ENCODE measurements at places on chromosomes 5 and 9.
A peak's percentile ranks its signal among the peaks of the same experiment; 100 is the strongest.

DNA sequence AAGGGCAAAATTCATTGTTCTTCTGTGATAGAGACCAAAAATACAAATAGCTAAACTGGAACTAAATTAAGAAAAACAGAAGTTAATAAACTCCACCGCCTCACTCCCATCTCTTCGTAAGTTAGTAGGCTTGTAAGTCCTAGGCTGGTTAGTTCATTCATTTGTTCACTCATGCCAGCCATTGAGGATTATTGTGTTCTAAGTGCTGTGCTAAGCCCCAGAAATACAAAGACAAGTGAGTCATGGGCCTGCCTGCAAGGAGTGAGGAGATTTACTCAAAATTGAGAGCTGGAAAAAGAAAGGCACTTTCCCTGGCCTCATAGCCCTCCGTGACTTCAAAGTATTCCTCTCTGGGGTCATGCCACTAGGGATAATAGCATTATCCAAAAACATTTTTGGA lies 8.5 kb downstream of the DOCK8 start:
- DNase-seq = peak; percentile 56

DNA sequence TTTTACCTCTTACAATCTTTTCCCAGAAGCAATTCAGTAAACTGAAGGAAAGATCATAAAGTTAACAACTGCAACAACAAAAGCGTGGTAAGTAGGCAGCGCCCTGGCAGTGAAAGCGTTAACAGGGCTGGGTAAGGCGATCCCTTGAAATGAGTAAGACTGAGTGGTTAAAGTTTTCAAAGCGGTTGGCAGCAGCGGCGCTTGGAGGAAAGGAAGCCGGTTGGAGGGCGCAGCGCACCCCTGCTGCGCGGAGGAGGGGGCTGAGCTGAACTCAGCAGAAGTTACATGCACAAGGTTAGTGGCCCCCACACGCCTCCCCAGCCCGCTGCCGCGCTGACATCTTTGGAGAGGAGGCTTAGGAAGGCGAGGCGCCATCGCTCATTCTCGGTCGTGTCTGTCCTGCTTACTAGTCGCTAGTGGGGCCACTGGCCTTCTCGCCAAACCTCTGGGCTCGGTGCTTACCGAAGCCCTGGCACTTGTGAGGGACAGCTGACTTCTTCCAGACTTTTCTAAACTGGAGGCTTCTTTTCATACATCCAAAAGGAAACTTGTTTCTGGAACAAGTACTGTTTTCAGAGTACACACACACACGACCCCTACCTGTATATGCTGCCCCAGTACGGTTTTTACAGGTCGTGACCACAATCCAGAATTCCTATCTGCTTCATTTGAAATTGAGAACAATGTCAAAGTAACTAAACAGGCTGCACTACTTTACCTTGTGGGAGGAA lies at the start of gene SH3RF2:
Gene SH3RF2, plus strand, starts transcription at position 178 of the 731 bp plus-strand sequence. CDS start 1,351 bp downstream, outside the sequence.
- no peak for DNase-seq

- no peak for DNase-seq
These were observed 1.1 kb upstream of the SPRY4 start for GRCh38 chr5:142325725-142326479.

GRCh38 chr5:90557871-90558270 lies 726 bp upstream of the ADGRV1 start:
- no peak for DNase-seq

DNA sequence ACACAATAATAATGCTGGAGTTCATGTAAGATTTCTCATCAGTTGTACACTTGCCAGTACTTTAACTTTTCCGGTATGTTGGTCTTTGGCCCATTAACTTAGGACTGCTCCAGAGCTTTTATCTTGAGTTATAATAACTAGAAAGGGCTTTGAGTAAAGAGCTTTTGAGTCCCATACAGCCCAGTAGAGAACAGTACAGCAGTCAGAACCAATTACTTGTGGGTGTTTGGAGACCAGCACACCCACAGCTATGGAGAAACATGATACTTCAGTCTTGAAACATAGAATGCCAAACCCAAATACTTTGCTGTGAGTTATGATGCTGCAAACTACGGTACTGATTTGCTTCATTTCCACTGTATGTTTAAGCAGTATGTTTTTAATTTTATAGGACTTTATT lies 374.3 kb downstream of the CCDC171 start:
- no peak for DNase-seq

DNA sequence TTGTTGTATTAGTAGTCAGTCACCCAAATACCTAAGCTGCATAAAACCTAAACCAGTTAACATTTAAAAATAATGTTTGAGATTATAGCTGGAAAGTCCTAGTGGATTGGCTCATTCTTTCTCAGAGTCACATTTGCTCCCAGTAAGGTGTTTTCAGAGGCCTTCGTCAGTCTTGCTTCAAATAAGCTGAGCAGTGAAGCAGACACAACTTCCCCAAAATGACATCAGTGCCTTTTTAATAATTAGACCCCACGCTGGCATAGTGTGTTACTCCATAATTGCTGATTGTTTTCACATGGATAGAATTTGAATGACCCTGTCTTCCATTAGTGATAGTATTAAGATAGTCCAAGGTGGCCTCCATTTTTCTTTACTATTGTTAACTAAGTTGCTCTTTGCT lies 245.8 kb downstream of the PJA2 start:
- peak; percentile 4 for DNase-seq

GRCh38 chr5:1523480-1523792 lies 324 bp downstream of the LPCAT1 start:
- no peak for DNase-seq

DNA sequence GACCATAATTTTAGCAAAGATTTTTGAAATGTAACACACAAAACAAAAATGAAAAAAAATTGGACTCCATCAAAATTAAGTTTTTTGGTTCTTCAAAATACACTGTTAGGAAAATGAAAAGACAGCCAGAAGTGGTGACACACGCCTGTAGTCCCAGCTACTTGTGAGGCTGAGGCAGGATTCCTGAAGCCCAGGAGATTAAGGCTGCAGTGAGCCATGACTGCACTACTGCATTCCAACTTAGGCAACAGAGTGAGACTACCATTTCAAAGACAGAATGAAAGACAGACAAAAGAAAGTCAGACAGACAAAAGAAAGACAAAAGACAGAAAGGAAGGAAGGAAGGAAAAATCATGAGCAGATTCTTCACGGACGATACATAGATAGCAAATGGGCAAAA lies 7.5 kb downstream of the DIAPH1 start:
- DNase-seq = no peak

DNA sequence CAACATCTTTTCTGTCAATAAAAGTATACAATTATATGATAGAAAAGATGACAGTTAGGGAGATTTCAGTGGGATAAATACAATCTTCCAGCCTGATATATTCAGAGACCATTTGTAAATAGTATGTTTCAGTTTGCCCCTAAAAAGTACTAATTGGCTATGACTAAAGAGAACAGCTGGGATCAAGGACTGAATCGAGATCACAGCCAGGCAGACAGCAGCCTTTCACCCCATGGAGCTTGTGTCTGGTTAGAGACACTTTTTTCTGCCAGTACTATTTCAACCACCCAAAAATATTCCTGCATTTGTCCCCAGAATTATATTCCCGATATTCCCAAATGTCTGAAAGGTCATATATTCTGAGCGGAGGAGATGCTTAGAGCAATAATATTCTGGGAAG lies 577.3 kb upstream of the TLE4 start:
- DNase-seq = no peak

DNA sequence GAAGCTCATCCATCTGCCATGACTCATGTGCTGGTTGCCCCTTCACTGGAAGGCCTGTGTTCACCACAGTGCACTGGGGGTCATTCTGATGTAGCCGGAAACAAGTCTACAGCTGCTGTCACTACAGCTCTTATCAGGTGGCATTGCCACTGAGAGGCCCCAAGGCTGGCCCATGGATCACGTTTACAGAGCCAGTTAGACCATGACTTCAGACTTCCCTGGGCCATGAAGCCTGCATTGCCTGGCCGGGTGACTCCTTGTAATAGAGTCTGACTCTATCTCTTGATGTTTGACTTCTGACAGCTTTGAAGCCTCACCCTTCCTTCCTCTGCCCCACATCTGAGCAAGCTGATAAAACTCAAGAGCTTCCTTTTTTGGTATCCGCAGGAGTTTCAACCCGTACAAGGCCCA lies 473.5 kb upstream of the DAP start:
- peak; percentile 37 for DNase-seq

DNA sequence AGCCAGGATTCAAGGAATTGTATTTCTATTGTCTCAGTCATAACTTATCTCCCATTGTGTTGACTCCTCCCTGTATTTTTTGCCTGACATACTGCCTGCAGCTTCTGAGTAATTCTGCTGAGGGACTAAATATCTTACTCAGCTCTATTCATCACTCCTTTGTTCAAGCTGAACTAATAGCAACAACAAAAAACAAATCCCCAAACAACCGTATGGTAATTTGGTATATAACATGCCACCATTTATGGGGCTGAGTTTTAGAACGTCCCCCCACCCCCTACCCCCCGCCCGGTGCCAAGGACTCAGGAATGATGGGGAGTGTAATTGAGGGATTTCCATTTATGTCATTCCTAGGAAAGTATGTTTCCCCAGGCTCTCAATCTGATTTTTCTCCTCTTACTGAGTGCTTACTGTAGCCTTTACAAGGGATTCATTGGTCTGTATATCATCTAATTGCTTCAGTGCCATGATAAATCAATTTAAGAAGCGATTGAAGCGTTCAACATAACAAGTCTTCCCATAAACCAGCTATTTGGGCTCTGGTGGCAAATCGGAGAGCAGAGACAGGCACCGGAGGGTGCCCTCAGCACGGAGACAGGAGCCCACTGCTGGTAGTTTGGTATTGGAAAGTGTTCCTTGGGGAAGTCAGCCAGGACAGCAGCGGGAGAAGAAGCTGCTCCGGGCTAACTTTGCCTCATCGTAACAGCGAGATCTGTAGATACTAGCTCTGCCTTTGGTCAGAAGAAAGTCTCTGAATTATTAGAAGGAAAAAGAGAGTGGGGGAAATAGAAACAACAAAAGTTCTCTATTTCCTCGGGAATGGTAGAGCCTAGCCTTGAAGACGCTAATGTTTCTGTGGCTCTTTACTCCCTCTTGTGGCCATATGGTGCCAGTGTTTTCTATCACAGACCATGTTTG lies 40.7 kb upstream of the HSD17B4 start:
- DNase-seq = peak; percentile 85

DNA sequence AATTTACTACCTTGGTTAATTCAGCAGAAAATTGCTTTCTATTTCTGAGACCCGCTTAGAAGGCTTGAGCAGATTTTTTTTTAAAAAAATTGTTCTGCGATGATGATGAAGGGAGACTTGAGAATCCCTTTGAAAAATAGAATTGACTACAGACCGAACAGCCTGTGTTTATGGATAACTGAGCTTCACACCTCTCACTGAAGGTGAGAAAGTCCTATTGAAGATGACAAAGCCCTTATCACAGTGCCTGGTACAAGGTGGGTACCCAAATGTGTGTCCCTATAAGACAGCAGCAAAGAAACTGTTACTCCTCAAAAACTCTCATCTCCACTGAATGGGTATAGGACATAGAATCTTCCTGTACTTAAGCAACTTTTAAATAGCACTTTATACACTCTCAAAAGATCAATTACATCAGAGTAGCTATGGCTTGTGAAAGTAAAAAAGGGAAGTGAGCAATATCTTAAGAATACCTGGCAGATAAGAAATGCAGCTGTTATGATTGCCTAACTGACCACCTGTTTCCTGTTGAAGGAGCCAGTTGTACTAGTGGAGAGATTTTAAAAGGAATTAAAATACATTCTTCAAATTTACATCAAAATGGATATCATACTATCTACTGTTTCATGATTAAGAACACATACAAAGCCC lies 419.7 kb downstream of the CHSY3 start:
- no peak for DNase-seq

DNA sequence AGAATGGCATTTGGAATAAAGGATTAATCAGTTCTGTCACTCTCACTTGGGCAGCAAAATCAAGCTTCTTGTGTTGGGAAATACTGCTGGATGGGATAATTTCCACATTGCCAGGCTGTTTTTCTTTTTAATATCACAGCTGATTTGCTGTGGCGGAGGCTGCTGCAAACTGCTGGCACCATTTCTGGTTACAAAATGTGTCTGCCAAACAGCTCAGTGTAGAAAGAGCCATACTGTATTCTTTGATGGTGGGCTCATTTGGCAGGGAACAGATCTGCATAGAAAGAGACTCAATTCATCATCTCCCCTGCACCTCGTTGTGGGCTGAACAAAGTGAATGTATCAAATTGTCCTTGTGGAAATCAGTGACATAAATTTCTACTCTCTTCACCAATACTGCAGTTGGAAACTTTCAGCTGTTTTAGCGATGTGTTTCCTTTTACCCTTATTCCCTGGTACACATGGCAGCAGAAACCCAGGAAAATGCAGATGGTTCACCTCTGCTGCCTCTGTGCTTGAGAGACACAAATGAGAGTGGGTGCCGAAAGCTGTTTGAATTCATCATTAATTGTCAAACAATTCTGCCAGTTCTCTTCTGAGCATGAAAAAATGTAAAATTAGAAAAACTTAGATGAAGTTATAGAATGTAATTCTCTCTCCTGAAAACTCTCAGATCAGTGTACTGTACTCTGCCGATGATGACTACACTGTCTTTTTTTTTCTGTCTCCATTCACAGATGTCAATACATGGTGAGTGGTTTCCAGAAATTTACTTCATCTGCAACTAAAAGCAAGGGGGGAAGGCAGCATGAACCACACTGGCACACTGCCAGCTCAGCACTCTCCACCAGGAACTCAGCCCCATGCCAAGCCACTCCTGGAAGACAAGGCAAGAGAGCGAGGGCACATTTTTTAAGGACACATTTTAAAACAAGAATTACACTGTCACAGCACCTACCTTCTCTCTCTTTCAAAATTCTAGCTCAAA lies 75.0 kb downstream of the HMHB1 start:
- DNase-seq = no peak

DNA sequence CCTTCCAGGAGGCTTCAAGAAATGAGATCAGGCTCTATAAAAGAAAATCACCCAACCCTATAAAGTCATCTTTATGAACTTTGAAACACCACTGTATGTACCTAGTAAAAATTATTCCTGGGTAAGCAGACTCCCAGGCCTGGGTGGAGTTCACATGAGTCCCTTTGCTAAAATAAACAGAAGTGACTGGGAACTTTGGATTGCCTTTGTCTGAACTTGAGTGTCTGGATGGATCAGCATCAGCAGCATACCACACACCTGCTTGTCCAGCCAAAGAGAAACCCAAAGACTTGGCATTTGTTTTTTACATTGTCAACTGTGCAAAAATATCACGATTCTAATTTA lies 79.6 kb upstream of the CDKN2B start:
- no peak for DNase-seq

GRCh38 chr5:76455531-76456133 lies 52.5 kb downstream of the IQGAP2 start:
- no peak for DNase-seq

GRCh38 chr5:93608855-93609254 lies 25.8 kb downstream of the NR2F1 start:
- no peak for DNase-seq

Data from suppressor macrophage treated with lipopolysaccharide for 4 hours (primary cell).